ENCODE measurements at places on chromosomes 2 and 18.

DNA sequence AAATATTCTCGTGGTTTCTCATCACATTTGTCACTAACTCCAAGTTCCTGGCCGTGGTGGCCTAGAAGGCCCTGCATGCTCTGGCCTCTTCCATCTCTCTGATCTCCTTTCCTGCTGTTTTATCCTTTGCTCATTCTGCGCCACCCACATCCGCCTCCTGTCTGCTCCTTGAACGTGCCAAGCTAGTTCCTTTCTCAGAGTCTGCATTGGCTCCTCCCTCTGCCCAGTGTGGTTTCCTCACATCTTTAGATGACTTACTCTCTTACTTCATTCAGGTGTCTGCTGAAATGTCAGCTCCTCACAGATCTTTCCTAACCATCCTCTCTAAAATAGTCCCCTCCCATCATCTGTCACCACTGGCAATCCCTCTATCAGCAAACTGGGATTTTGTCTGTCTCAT lies 158.6 kb upstream of the RBMS1 start:
- DNase-seq, result peak; percentile 62

GRCh38 chr18:77397056-77397455 lies 147.4 kb downstream of the GALR1 start:
- DNase-seq, result no peak

GRCh38 chr2:75716406-75716805 lies 5.7 kb upstream of the GCFC2 start:
- DNase-seq, result peak; percentile 18

DNA sequence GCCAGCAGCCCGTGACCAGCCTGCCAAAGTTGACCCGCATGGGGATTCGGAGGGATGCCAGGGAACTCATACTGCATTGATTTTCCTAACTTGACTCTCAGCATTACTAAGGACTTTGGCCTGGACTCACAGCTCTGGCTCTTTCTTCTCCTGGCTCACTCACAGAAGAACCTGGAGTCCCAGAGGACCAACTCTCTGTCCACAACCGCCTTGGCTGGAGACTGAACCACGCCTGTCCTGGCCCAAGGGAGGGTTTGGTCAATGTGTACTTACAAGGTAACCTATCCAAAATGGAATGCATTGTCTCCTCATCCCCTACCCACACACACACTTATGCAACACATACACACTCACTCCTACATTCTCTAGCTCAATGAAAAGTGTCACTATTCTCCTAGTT lies 135.6 kb upstream of the KLHL29 start:
- no peak for DNase-seq
